NCI-H2227 treated with DMSO at 0.1 percent for 48 hours (cell line): ENCODE measurements at places on chromosomes 13 and 19.

GRCh38 chr13:46908501-46908900, 11.6 kb upstream of the HTR2A start:
- DNase-seq: no peak

- no peak for DNase-seq
Measured at GRCh38 chr19:18593367-18594095, 4.9 kb downstream of the REX1BD start.

DNA sequence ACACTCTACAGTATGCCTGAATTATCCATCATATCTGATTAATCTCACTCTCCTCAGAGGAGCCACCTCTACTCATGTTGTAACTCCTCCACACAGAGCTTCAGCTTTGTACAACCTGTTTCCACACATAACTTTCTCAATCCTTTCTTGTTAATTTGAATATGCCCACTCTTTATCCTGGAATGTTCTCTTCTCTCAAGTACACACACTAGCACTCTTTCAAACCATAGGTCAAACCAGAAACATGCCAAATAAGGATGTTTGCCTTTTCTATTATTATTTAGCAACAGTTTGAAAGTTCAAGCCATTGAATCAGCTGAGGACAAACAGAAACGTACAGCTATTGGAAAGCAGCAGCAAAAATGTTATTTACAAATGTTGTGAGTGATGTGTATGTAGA, 110.3 kb downstream of the MIPEP start:
- no peak for DNase-seq

- DNase-seq: no peak
Measured at GRCh38 chr13:51065372-51066090, 45.5 kb downstream of the C13orf42 start.

- no peak for DNase-seq
Measured at GRCh38 chr19:1263188-1263587, 5.9 kb upstream of the CIRBP start.

GRCh38 chr19:14203177-14203576, 2.8 kb downstream of the ADGRL1 start:
- DNase-seq: no peak

GRCh38 chr19:46016426-46017094, 6.3 kb downstream of the PGLYRP1 start:
- peak; percentile 59 for DNase-seq

- DNase-seq: no peak
Measured at GRCh38 chr13:102002287-102002686, 399.6 kb downstream of the FGF14 start.

- no peak for DNase-seq
Measured at GRCh38 chr13:80824229-80824628, 483.3 kb upstream of the SPRY2 start.

DNA sequence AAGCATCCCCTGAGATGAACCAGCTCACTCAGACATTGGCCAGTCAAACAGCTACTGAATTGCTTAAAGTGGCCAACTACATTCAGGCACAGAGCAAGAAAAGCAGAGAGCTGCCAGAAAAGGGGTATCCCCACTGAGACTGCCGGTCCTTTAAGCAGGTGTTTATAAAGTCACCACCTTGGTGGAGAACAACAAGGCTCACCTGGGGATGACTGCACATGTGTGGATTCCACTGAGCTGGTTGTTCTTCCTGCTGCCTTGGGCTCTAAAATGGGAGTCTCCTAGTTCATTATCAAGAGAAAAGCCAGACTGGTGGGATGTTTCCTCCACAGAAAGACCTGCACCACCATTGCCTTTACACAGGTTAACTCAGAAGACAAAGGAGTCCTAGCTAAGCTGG, 51.8 kb upstream of the IPO5 start:
- DNase-seq: no peak

GRCh38 chr19:2533686-2534422, 57.9 kb downstream of the GADD45B start:
- no peak for DNase-seq

- no peak for DNase-seq
Measured at GRCh38 chr13:34628209-34628682, 313.8 kb upstream of the NBEA start.

GRCh38 chr19:6239401-6239844, 40.4 kb downstream of the MLLT1 start:
- DNase-seq: no peak

GRCh38 chr13:106376401-106377112, 158.9 kb downstream of the EFNB2 start:
- no peak for DNase-seq

DNA sequence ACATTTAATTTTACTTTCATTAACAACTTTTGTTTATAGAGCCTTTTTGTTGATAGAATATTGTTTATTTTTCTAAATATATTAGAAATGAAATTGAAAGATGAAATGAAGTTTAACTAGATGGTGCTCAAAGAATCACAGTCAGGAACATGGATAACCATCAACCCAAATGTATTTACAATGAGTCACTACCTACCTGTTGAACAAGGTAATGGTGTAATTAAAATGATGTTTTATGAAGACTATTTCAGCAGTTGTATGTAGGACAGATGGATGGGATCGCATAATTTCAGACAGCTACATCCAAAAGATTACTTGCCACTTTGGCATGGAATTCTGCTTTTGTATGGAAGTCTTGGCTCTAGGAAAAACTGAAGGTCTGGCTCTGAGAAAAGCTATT, 403.6 kb upstream of the SLC10A2 start:
- DNase-seq: no peak

GRCh38 chr19:18775586-18776287, 15.4 kb downstream of the COMP start:
- DNase-seq: no peak

- DNase-seq: no peak
Measured at GRCh38 chr19:51144482-51145045, 2.5 kb downstream of the SIGLEC7 start.

GRCh38 chr13:49844181-49844580, 51.7 kb upstream of the KPNA3 start:
- DNase-seq: no peak

- no peak for DNase-seq
Measured at GRCh38 chr19:16940626-16941025, 51.8 kb downstream of the F2RL3 start.

DNA sequence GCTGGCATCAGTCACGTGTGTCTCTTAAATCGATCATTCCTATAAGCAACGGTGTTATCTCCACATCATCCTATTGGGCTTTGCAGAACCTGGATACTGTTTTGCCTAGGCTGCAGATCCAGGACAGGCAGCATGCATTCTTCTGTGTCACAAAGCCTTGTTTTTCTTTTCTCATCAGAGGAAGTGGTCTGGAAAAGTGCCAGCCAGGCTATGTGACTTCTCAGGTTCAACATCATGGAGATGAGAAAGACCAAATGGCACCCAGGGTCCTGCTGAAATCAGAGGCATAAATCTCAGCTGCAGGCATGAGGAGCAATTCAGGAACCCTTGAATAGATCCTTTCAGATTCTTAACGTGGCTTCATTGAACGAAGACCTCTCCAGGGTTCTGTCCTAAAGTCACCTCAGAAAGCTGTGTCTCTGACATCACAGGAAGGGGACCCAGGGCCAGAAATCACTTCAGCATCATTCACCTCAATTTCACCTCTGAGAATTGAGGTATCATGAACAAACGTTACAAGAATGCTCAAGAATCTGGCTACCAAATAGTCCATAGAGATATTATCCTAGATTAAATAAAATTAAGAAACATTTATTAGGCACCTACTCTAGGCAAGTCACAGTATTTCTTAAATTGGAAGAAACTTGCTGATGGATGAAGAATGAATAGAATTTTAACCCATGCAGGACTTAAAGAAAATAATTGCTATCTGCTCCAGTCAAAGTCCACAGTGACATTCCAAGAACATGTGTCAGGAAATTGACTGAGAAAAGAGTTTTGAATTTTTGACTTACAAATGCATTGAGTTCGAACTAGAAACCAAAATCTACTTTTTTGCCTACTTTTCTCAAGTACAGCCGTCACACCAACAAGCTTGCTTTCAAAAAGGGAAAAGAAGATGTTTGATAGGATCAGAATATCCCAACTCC, 124.1 kb downstream of the COG6 start:
- no peak for DNase-seq

- DNase-seq: no peak
Measured at GRCh38 chr19:31574251-31574973, 225.2 kb upstream of the TSHZ3 start.

DNA sequence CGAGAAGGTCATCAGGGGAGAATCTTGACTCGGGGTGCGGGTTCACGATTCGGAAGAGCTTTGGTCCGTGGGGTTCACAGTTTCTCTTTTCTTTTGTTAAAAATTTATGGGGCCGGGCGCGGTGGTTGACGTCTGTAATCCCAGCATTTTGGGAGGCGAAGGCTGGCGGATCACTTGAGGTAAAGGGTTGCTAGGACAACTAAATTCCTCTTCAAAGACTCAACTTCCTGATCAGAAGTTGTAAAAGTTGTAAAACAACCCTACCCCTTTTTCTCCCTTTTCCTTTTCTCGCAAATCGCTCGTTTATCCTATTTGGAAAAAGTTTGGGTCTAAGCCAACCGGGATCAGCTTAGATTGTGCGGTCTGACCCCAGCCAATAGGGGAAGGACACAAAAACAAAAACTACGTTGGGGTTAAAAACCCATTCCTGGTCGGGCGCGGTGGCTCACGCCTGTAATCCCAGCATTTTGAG, 673 bp downstream of the ZNF486 start:
- no peak for DNase-seq

- DNase-seq: no peak
Measured at GRCh38 chr19:38252941-38253691, 3.1 kb downstream of the PPP1R14A start.

DNA sequence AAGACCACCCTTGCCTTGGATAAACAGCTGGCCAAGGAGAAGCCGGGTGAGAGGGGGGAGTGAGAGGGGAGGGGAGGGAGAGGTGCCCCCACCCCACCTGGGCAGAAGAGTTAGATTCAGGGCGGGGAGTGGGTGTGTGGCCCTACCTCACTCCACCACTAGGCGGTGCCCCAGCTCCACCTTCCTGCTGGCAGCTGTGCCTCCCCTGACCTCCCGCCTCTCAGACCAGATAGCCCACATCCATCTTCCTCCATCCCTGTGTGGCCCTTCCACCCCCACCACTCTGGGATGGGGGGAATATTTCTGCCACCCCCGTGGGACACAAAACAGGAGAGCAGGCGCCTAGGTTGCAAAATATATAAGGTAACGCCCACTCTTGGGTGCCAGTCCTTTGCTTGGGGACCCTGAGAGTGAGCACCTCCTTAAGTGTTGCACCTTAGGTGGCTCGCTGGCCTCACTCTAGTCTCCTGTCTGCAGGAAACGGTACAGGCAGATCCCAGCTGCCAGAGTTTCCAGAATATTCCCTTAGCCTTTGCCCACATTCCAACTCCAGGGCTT, 13.8 kb upstream of the EHD2 start:
- no peak for DNase-seq

GRCh38 chr13:52906122-52906903, 57.9 kb upstream of the PCDH8 start:
- no peak for DNase-seq

GRCh38 chr19:29667387-29667783, 2.1 kb downstream of the PLEKHF1 start:
- no peak for DNase-seq

DNA sequence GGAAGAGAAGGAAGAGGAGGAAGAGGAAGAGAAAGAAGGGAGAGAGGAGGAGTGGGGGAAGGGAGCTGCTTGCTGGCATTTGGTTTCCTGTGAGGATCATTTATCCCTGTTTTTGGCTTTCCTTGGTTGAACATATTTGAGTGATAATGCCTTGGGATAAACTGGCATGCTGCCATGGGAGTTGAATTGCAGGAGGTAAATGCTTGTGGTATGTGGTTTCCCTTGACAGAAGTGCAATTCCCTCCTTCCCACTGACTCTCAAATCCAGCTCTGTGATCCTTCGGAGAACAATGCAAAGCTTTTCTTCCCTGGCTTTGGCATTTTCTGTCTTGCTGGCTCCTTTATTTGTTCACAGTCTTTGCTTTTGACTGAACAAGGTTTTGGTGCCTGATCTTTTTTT, 27.2 kb upstream of the CBY2 start:
- DNase-seq: no peak

- no peak for DNase-seq
Measured at GRCh38 chr19:31071136-31071855, 277.9 kb downstream of the TSHZ3 start.

DNA sequence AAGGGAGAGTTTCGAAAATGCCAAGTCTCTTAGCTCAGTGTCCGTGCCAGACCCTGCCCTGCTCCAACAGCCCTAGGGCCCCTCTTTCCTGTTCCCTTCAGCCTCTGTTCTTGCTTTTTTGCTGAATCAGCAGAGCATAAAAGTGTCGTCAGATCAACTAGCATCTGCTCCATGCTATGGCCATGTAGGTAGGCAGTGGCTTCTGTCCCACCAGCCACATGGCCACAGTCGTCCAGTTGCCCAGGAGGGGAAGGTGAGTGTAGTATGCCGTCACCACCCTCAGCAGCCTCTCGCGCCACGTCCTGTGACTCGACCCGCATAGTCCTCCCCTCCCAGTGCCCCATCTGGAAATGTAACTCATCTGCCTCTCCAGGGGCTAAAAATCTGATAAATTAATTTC, 50.9 kb upstream of the ATP11A start:
- DNase-seq: no peak

- no peak for DNase-seq
Measured at GRCh38 chr19:48203222-48203793, 32.8 kb downstream of the ZSWIM9 start.

GRCh38 chr13:79998381-79998880, 342.5 kb downstream of the SPRY2 start:
- no peak for DNase-seq

- peak; percentile 42 for DNase-seq
Measured at GRCh38 chr19:42440357-42441048, 2.2 kb downstream of the CXCL17 start.

- DNase-seq: no peak
Measured at GRCh38 chr13:21541271-21541670, 62.7 kb downstream of the MICU2 start.

DNA sequence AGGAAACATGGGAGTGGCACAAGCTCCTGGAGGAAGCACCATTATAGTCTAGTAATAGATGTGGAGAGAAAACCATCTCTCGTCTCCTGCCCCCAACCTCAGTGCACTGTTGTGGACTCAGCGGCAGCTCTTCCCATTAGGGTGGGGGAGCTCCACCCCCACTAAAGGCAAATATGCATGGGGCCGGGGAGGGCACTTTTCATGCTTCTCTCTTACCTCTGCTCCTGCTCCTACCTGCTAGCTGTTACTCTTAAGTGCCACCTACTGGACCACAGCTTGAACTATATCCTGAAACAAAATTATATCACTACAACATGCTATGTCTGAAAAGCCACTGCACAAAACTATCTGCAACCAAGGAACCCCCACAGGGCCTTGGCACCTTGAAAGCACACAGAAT, 112.6 kb upstream of the DACH1 start:
- peak; percentile 2 for DNase-seq

GRCh38 chr19:4493104-4493928, 21.2 kb downstream of the HDGFL2 start:
- DNase-seq: no peak

GRCh38 chr19:50432221-50433028, at the start of gene MYBPC2:
Gene MYBPC2, plus strand, starts transcription at chr19:50432892. Its CDS starts 62 bp downstream, at chr19:50432954.
- no peak for DNase-seq

- DNase-seq: no peak
Measured at GRCh38 chr19:53947624-53948023, 15.1 kb upstream of the CACNG8 start.

GRCh38 chr13:70407486-70407885, 299.2 kb upstream of the KLHL1 start:
- no peak for DNase-seq

GRCh38 chr19:38744298-38744681, at the start of gene CAPN12:
Gene CAPN12, minus strand, starts transcription at chr19:38744474. Its CDS starts 309 bp downstream, at chr19:38744165.
- DNase-seq: no peak
